ENCODE measurements at places on chromosomes 13 and 19.

- no peak for DNase-seq
These were observed 202.5 kb upstream of the SERP2 start for GRCh38 chr13:44171156-44171555.

GRCh38 chr19:3618144-3618810, 8.3 kb downstream of the CACTIN start:
- no peak for DNase-seq

DNA sequence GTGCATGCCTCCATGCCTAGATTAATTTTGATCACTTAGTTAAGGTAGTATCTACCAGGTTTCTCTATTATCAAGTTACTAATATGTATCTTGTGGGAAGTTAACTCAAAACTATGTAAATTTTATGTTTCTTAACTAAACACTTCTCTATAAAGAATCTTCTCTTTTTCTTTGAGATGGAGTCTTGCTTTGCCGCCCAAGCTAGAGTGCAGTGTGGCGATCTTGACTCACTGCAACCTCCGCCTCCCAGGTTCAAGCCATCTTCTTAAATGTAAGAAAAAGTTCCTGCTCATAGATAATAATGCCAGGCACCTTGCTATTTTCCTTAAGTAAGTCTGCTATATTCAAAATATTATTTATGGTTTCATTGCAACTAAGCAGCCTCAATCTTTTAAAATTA, 58.4 kb downstream of the ELF1 start:
- no peak for DNase-seq

GRCh38 chr19:13526552-13526951, 20.3 kb upstream of the CACNA1A start:
- DNase-seq: peak; percentile 19

- DNase-seq: no peak
These were observed 51.2 kb upstream of the ABCC4 start for GRCh38 chr13:95352486-95352885.

- DNase-seq: peak; percentile 49
These were observed 11.8 kb downstream of the LRRC4B start for GRCh38 chr19:50556282-50557008.

- DNase-seq: no peak
These were observed 529 bp downstream of the ZNF836 start for GRCh38 chr19:52170863-52171320.

GRCh38 chr19:41641879-41642485, 15.1 kb upstream of the CEACAM4 start:
- peak; percentile 37 for DNase-seq

GRCh38 chr13:101490406-101491015, 38.0 kb downstream of the ITGBL1 start:
- no peak for DNase-seq

GRCh38 chr19:45816236-45817009, 1.3 kb upstream of the RSPH6A start:
- no peak for DNase-seq

DNA sequence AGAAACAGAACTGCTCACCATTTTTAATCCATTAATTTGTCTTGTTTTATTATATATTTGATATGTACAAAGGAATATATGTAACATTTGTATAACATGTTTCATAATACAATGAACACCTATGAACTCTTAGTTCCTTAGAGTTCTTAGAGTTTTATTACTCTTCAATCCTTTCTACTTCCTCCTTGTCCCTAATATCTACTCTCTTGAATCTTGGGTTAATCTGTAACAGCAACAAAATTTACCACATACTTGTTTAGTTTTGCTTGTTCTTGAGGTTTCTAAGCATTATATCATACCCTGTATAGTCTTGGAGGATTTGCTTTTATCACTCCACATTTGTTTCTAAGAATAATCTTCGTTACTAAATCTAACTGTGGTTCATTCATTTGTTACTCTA, 151.4 kb downstream of the PDS5B start:
- no peak for DNase-seq

- DNase-seq: peak; percentile 18
These were observed at the start of gene WTIP for GRCh38 chr19:34480971-34481841. TSS of gene WTIP (plus strand) at chr19:34481758. CDS start at chr19:34481975, 217 bp downstream.

GRCh38 chr13:110882972-110883371, 31.9 kb downstream of the ANKRD10 start:
- no peak for DNase-seq

DNA sequence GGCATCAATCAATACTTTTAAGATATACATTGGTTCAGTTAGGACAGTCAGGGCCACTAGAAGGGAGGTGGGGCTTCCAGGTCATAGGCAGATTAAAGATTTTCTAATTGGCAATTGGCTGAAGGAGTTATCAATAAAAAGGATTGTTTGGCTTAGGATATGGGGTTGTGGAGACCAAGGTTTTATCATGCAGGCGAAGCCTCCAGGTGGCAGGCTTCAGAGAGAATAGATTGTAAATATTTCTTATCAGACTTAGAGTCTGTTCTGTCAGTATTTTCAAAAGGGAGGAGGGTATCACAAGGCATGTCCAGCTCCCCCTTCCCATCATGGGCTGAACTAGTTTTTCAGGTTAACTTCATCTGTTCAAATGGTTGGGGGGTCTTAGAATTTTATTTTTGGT, 77.4 kb upstream of the FARP1 start:
- DNase-seq: no peak

- DNase-seq: no peak
These were observed 1.5 kb downstream of the GPR18 start for GRCh38 chr13:99256709-99257108.

DNA sequence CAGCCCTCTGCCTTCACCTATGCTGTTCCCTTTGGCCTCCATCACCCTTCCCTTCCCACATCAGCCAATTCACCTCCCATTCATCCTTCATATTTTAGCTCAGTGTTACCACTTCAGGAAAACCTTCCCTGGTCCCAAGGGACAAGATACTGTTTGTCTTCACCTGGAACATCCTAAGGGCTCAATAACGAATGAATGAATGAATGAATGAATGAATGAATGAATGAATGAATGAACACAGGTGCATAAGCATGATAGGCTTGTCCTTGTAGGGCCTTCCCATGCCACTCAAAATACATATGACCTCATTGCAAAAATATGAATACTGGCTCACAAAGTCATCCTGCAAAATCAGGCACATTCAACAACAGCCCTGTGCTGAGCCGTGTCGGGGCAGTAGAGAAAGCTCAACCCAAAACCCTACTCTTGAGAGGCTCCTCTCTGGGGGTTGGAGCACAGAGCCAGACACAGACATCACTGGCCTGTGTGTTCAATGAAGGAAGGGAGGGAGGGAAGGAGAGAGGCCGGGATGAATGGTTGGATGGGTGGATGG, 33.7 kb upstream of the TPM4 start:
- DNase-seq: no peak

GRCh38 chr13:40596484-40596883, 70.0 kb downstream of the FOXO1 start:
- DNase-seq: no peak

- no peak for DNase-seq
These were observed 3.8 kb downstream of the COMMD6 start for GRCh38 chr13:75533861-75534260.

DNA sequence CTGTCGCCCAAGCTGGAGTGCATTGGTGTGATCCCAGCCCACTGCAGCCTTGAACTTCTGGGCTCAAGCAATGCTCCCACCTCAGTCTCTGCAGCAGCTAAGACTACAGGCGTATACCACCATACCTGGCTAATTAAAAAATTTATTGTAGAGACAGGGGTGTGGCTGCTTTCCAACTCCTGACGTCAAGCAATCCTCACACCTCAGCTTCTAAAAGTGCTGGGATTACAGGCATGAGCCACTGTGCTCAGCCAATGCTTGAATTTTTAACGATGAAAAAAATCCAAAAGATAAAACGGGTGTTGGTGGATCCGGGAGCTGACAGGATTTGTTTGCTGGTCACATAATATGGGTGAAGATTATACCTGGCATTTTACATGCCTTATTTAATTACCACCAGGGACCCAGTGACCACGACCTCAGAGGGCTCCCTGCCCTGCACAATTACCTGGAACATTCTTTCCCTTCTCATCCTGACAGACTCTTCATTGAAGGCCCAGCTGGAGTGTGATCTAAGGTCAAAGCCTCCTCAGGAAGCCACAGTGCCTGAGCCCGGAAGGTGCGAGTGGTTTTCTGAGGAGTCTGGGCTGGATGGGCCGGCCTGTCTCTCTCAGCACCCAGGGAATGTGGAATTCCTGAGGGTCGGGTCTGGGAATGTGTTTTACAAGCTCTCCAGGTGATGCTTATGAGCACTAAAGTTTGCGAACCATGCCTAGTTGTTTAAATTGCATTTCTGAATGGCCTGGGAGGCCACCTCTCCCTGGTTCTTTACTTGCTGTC, 193.3 kb downstream of the USP12 start:
- DNase-seq: no peak

DNA sequence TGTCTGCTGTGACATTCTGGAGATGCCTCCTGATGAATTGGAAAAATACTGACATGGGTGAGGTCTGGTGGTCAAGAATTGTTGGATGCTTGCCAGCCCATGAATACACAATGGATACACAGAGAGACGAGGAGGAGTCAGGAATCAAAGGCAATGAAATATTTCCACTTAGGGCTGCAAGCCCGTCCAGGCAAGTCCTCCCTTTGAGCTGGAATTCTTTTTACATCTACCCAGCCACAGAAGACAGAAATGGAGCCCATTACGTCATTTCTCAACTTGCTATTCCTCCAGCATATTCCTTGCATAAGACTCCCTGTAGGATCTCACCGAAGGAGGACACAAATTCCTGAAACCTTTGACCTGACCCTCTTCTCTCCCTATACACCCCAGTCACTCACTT, 15.7 kb upstream of the IGFL4 start:
- DNase-seq: no peak

GRCh38 chr13:48317511-48318376, 14.2 kb downstream of the RB1 start:
- no peak for DNase-seq

GRCh38 chr19:6518145-6518911, 12.5 kb upstream of the TNFSF9 start:
- no peak for DNase-seq

Data from HCT116 (cell line).